ENCODE measurements at places on chromosomes 5 and 9. TPM values are rescaled to one million over a fixed set of nuclear protein-coding genes. Genes with fewer than 3 reads are reported as not detected.

The HNRNPK gene
- 514 TPM for total RNA-seq

The LSM11 gene
- 4.4 TPM for total RNA-seq

The CHSY3 gene
- total RNA-seq, result 12.4 TPM

The PCDHA9 gene
- 0.29 TPM for total RNA-seq

The CTSV gene
- 0.36 TPM for total RNA-seq
